SK-N-SH (cell line): ENCODE measurements at places on chromosomes 6 and 20.

- peaks cover 16% of the 10 kb centered on the region for H3K4me1 ChIP-seq
- no peaks in the 10 kb centered on the region for H3K27me3 ChIP-seq
- no peak overlapping the region for H3K4me3 ChIP-seq
- no peak for DNase-seq
- no peak overlapping the region for H3K27ac ChIP-seq
- H3K36me3 ChIP-seq: no peaks in the 10 kb centered on the region
Observed at GRCh38 chr6:142937986-142938385, 7.0 kb downstream of the HIVEP2 start.

- peaks cover 12% of the 10 kb centered on the region; the same call in 1 of the 2 replicates for H3K27me3 ChIP-seq
- no peak overlapping the region for H3K27ac ChIP-seq
- no peak overlapping the region for H3K4me3 ChIP-seq
- H3K4me1 ChIP-seq: no peaks in the 10 kb centered on the region
- H3K36me3 ChIP-seq: no peaks in the 10 kb centered on the region
Observed at GRCh38 chr6:44353336-44353735, 10.9 kb downstream of the SPATS1 start.

DNA sequence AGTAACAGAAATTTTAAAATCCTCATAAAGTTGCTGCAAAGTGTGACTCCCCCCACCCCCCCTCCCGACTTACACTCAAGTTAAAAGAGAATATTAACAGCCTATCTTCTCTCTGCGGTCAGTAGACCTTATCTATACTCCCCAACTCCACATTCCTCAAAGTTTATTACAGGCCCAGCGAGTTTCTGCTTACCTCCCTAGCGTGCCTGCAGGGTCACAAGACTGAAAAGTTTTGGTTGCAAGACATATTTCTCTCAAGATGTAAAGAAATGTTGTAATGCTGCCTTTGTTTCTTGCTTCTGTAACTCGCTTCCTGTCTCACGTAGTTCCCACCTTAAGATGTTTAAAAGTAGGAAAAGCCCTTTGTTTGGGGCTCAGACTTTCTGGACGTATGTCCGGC, 699.6 kb downstream of the PHF3 start:
- no peak overlapping the region for H3K27ac ChIP-seq
- DNase-seq: no peak
- H3K36me3 ChIP-seq: no peaks in the 10 kb centered on the region
- no peak overlapping the region for H3K4me3 ChIP-seq
- H3K27me3 ChIP-seq: no peaks in the 10 kb centered on the region
- H3K4me1 ChIP-seq: no peaks in the 10 kb centered on the region

- DNase-seq: no peak
- no peaks in the 10 kb centered on the region for H3K27me3 ChIP-seq
- H3K4me1 ChIP-seq: no peaks in the 10 kb centered on the region
- no peak overlapping the region for H3K4me3 ChIP-seq
Observed at GRCh38 chr20:14664101-14664500, 326.7 kb upstream of the FLRT3 start.

DNA sequence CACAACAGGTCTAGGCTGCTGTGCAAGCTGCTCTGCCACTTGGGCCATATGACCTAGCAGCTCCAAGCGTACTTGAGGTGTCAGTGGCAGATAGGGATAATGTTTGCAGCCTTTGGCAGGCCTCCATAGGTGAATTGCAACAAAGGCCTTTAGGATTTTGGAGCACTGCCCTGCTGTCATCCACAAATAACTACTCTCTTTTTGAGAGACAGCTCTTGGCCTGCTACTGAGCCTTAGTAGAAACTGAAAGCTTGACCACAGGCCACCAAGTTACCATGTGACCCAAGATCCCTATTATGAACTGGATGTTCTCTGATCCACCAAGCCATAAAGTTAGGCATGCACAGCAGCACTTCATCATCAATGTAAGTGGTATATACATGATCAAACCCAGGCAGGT, 29.9 kb downstream of the FBXO30 start:
- H3K27ac ChIP-seq: no peak overlapping the region
- H3K4me3 ChIP-seq: no peak overlapping the region

DNA sequence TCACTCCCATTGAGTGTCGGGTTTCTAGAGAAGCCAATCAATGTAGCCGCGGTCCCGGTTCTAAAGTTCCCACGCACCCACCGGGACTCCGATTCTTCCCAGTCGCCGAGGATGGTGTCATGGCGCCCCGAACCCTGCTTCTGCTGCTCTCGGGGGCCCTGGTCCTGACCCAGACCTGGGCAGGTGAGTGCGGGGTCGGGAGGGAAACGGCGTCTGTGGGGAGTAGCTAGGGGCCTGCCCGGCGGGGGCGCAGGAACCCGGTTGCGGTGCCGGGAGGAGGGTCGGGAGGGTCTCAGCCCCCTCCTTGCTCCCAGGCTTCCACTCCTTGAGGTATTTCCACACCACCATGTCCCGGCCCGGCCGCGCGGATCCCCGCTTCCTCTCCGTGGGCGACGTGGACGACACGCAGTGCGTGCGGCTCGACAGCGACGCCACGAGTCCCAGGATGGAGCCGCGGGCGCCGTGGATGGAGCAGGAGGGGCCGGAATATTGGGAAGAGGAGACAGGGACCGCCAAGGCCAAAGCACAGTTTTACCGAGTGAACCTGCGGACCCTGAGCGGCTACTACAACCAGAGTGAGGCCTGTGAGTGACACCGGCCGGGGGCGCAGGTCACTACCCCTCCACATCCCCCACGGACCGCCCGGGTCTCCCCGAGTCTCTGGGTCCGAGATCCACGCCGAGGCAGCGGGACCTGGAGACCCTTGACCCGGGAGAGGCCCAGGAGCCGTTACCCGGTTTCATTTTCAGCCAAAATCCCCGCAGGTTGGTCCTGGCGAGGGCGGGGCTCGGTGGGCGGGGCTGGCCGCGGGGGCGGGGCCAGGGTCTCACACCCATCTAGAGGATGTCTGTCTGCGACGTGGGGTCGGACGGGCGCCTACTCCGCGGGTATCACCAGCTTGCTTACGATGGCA, 35.2 kb upstream of the HLA-G start:
- peaks cover 27% of the 10 kb centered on the region; the same call in 1 of the 2 replicates for H3K27me3 ChIP-seq
- H3K36me3 ChIP-seq: no peaks in the 10 kb centered on the region
- no peak overlapping the region for H3K27ac ChIP-seq
- peak overlapping the region; percentile 32; the same call in 1 of the 2 replicates for H3K4me3 ChIP-seq

- no peaks in the 10 kb centered on the region for H3K4me1 ChIP-seq
- no peak overlapping the region for H3K27ac ChIP-seq
- peak; percentile 54 for DNase-seq
- H3K27me3 ChIP-seq: peaks cover 4% of the 10 kb centered on the region; the same call in 1 of the 2 replicates
- H3K4me3 ChIP-seq: no peak overlapping the region
Observed at GRCh38 chr6:10465629-10466499, 51.0 kb upstream of the TFAP2A start.

- peak overlapping the region; percentile 22 for H3K27ac ChIP-seq
- H3K27me3 ChIP-seq: no peaks in the 10 kb centered on the region
- peaks cover 45% of the 10 kb centered on the region for H3K36me3 ChIP-seq
- peak; percentile 46 for DNase-seq
- H3K4me1 ChIP-seq: peaks cover 11% of the 10 kb centered on the region
- no peak overlapping the region for H3K4me3 ChIP-seq
Observed at GRCh38 chr20:31803552-31804291, 15.4 kb upstream of the MYLK2 start.

- H3K4me1 ChIP-seq: peaks cover 3% of the 10 kb centered on the region; the same call in 1 of the 2 replicates
- H3K27ac ChIP-seq: no peak overlapping the region; the same call in 1 of the 2 replicates
- no peak for DNase-seq
- H3K4me3 ChIP-seq: no peak overlapping the region
- H3K36me3 ChIP-seq: no peaks in the 10 kb centered on the region
- H3K27me3 ChIP-seq: no peaks in the 10 kb centered on the region
Observed at GRCh38 chr20:54650052-54650719, 174.8 kb downstream of the DOK5 start.

GRCh38 chr6:53615633-53616449, 49.7 kb downstream of the KLHL31 start:
- no peaks in the 10 kb centered on the region for H3K36me3 ChIP-seq
- no peaks in the 10 kb centered on the region for H3K27me3 ChIP-seq
- no peaks in the 10 kb centered on the region for H3K4me1 ChIP-seq
- no peak overlapping the region for H3K27ac ChIP-seq

DNA sequence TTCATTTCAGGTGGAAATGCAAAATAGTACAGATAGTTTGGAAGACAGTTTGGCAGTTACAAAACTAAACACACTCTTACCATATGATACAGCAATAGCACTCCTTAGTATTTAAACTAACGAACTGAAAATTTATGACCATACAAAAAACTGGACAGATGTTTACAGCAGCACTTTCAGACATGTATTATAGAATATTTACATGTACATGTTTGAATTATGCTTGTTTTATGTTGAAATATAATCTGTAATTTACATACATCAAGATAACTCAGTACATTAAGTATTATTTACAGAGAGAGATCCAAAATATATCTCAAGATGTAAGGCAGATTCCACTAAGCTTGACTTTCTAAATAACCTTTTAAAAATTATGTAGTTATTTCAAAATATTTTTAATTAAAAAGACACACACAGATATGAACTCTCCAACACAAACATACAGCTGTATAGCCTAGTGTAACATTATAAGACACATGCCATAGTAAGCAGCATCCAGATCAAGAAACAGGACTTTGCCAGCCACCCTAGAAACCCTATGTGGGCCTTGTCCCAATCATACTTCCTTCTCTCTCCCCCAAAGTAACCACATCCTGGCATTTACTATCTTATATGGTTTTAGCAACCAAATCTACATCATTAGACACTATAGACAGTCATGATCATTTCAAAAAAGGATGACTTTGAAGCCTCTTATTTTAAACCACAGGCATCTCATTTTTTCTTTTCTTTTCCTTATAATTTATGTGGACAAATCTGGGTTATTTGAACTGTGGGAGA, 82.2 kb downstream of the MAN1A1 start:
- no peak for DNase-seq
- no peaks in the 10 kb centered on the region for H3K4me1 ChIP-seq
- peaks cover 10% of the 10 kb centered on the region for H3K36me3 ChIP-seq
- no peaks in the 10 kb centered on the region for H3K27me3 ChIP-seq
- no peak overlapping the region for H3K27ac ChIP-seq

- H3K4me1 ChIP-seq: peaks cover 3% of the 10 kb centered on the region
- H3K27me3 ChIP-seq: peaks cover 15% of the 10 kb centered on the region; the same call in 1 of the 2 replicates
- no peak overlapping the region for H3K4me3 ChIP-seq
- no peak for DNase-seq
- no peaks in the 10 kb centered on the region for H3K36me3 ChIP-seq
Observed at GRCh38 chr6:137045222-137045789, 541 bp upstream of the IL20RA start.

- no peak for DNase-seq
- no peaks in the 10 kb centered on the region for H3K36me3 ChIP-seq
- no peak overlapping the region for H3K4me3 ChIP-seq
Observed at GRCh38 chr20:21519136-21519584, 5.3 kb upstream of the NKX2-2 start.

DNA sequence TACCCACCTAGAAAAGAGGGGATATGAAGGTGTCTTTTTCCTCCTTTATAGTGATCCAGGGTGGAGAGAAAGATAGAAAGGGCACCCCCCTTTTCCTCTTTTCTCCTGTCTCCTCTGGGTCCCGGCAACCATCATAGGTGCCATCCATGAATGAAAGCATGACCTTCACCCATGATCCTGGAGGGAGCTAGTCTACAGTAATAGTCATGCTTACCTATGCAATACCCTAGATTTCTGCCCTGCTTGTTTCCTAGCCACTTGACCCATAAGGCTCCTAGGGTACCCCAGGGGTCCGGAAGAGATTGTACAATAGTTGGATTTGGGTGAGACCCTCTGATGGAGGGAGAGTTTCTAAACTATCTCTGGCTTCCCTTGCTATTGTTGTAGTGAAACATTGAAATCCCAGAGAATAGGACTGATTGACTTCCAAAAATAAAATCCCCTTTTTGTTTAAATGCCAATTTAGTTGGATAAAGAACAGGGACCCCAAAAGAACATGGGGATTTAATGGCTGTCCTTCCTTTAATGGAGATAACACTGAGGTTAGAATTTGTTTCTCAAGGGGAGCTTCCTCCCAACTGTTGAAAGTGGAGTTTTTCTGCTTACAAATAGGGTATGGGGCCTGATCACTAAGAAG, 366.8 kb upstream of the KHDRBS2 start:
- no peak for DNase-seq
- no peaks in the 10 kb centered on the region for H3K36me3 ChIP-seq
- H3K27me3 ChIP-seq: no peaks in the 10 kb centered on the region
- no peak overlapping the region for H3K4me3 ChIP-seq
- no peaks in the 10 kb centered on the region for H3K4me1 ChIP-seq
- H3K27ac ChIP-seq: no peak overlapping the region

DNA sequence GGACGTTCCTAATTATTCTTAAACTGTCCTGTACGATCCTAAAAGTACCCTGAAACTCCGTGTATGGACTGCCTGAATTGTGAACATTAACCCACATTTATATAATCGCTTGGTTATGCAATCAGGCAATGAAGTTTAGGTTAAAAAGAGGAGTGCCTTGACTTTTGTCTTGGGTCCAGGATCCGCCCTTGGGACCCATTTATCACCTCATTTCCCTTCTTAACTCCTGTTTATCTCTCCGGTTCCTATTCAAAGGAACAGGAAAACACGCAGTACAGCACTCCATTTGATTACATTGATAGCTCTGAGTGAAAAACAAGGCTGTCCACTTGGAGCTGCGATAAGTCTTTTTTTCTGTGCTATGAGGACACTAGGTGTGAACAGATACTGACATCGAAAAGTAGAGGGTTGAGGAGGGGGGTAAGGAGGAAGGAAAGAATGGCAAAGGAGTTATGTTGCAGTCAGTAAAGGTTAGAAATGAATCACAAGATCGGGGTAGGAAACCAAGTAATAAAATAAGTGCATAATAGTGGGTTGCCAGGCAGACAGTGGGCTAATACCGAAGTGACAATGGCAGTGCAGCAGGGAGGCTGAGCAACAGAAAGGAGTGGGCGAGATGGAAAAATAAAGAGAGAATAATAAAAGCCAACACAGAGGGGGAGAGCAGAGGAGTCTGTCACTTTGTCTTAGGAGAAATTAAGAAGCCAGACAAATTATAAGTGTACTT, 15.9 kb upstream of the PCK1 start:
- no peak for DNase-seq
- H3K4me3 ChIP-seq: no peak overlapping the region
- H3K27ac ChIP-seq: no peak overlapping the region
- H3K4me1 ChIP-seq: peaks cover 9% of the 10 kb centered on the region; the same call in 1 of the 2 replicates
- H3K36me3 ChIP-seq: no peaks in the 10 kb centered on the region

- no peaks in the 10 kb centered on the region for H3K36me3 ChIP-seq
- DNase-seq: no peak
- H3K27me3 ChIP-seq: no peaks in the 10 kb centered on the region
- no peak overlapping the region for H3K4me3 ChIP-seq
- no peak overlapping the region for H3K27ac ChIP-seq
Observed at GRCh38 chr6:45743028-45743615, 272.5 kb downstream of the CLIC5 start.

DNA sequence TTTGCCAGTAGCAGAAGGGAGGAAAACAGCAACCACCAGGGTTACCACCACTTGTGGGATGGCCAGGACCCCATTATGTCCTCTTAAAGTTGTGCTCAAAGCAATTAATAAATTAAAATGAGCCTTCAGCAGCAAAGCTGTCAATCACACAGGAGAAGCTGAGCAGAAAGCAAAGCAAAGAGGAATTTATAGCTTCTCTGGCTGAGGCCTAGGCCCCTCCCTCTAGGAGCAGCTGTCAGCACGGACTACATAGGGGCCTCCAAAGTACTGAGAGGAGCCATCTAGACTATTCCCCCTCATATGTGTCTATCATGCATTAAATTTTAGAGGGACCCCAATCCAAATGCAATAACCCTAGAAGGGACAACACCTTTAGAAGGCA, 6.4 kb downstream of the CCND3 start:
- H3K36me3 ChIP-seq: peaks cover 52% of the 10 kb centered on the region
- no peak overlapping the region for H3K4me3 ChIP-seq
- no peaks in the 10 kb centered on the region for H3K27me3 ChIP-seq
- H3K4me1 ChIP-seq: peaks cover 16% of the 10 kb centered on the region; the same call in 1 of the 2 replicates

GRCh38 chr20:24673678-24674570, 204.5 kb downstream of the SYNDIG1 start:
- H3K36me3 ChIP-seq: no peaks in the 10 kb centered on the region
- H3K27me3 ChIP-seq: no peaks in the 10 kb centered on the region
- H3K4me3 ChIP-seq: no peak overlapping the region
- H3K27ac ChIP-seq: no peak overlapping the region
